Inflammatory macrophage treated with lipopolysaccharide for 1 hour (primary cell): ENCODE measurements at places on chromosomes 16 and 17.

DNA sequence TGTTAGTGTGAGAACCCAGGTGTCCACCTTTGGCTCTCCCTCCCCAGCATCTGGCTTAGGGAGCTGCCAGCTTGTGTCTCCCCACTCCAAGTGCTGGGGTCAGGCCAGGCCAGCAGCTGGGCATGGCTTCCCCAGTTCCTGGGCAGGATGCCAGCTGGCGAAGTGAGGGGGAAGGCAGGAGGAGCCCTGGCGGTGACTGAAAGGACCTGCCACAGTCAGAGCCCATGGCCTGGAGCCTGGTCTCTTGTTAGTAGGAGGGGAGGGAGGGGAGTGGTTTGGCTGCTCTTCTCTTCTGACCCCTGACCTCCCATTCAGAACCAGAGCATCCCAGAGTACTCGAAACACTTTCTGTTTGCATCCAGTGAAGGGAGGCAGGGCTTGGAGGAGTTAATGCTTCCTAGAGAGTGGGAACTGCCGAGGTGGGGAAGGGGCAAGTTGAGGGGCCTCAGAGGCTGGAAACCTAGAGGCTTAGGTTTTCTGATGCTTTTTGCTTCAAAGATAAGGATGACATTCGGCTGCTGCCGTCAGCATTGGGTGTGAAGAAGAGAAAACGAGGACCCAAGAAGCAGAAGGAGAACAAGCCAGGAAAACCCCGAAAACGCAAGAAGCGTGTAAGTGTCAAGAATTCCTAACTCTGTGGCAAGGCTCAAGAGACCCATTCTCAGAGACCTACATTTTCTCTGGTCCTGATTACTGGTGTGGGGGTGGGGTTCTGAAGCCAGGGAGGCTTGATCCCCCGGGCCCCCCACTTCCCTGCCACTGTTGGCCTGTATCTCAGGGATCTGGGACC is 772 bp downstream of the CHD3 start:
- DNase-seq = peak; percentile 82

DNA sequence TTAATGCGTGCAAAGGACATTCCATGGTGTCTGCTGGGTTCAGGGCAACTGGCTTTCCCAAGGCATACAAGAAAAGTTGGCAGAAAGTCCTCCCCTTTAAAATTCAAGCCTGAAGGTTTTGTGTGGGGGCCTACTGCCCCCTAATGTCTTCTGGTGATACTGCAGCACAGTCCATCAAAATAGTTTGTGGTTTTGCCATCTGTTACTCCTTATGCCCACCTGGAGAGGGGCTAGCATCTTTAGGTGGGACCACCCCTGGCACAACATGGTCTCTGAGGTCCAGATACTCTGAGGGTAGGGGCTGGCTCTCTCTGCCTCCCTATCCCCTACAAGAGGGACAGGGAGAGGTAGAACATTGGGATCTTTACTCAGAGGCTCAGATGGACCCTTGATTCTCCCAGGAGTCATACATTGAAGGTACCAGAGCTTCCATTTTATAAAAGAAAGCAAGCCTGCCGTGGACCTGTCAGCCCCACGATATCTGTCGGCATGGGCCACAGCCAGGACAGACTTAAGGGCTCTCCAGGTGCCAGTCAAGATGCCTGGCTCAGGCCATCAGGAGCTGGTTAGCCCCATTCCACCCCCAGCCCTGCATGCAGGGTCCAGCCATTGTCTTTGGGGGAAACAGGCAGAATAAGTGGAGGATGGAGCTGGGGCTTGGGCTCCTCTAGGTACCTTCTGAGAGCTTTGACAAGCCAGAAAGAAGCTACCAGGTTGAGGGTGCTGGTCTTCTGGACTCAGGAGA is 6.3 kb downstream of the ESRP2 start:
- no peak for DNase-seq

DNA sequence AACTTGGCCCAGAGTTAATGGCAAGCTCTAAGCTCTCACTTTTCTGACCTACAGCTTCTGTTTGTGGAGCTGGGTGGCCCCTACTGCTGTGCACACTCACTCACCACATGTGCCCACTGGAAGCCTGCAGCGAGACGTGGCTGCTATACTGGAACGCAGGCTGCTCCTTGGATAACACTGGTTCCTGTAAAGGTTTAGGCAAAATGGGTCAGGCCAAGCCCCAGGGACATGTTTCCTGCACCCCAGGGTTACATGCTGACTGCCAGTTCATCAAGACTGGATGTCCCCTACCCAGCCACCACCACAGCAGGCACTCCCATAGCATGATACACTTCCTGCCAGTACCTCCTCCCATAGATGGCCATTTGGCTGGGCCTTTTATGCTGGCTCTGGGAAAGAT is 8.3 kb downstream of the POLDIP2 start:
- no peak for DNase-seq

GRCh38 chr16:30585022-30585399 is 486 bp downstream of the ZNF785 start:
- DNase-seq = peak; percentile 62

DNA sequence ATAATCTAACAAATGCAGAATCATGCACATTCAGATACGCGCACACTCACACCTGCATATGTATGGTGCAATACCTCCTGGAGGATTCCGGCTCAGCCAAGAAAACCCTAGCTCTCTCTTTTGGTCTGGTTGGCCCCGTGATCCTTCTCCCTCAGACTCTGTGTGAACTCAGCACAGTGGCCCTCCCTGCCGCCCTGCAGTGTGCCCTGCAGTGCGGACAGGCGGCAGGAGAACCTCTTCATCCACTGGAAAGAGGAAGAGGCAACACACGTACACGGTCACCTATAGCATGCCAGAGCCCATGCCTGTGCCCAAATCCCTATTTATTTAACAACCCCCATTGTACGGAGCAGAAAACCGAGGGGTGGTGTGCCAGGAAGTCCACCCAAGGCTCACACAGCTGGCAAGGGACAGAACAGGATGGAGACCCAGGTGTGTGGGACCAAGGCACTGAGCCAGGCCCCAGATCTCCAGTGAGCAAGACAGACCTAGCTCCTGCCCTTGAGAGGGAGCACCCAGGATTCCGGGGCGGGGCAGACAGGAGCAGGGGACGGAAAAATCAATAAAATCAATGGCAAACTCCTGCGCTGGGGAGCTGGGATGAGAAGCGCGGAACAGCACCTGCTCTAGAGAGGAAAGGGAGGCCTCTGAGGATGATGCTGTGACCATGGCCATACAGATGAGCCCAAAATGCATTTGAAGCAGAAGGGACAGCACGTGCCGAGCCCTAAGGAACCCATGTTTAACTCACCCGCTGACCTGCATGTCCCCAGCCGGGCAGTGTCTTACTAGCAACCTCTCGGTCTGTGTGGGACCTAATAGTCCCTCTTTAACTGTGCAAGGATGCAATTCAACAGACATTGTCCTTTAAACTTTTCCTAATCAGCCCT is 54.7 kb upstream of the CIBAR2 start:
- no peak for DNase-seq

DNA sequence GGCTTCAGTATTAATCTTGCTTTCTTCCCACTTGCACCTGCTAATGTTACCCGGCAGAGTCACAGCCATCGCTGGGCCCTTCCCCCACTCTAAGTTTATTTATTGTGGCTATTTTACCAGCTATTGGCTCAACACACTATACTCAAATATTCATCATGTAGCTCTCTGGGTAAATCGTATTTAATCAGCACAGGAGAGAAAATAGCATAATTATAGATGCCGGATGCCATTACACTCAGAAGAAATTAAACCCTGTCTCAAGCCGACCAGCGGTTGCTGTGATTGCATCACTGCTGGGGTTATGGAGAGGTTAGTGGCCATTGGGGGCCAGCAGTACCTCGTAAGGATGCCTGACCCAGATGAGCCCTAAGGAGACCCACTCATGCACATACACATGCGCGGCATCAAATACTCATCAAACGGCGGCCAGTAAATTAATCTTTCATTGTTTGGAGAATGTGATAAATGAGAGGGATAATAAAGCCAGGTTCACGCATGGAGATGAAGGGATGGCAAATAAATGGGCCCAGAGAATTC is 269.5 kb upstream of the ZFHX3 start:
- DNase-seq = no peak

- DNase-seq = no peak
These were observed 7.2 kb downstream of the DLX3 start for GRCh38 chr17:49987681-49988441.

DNA sequence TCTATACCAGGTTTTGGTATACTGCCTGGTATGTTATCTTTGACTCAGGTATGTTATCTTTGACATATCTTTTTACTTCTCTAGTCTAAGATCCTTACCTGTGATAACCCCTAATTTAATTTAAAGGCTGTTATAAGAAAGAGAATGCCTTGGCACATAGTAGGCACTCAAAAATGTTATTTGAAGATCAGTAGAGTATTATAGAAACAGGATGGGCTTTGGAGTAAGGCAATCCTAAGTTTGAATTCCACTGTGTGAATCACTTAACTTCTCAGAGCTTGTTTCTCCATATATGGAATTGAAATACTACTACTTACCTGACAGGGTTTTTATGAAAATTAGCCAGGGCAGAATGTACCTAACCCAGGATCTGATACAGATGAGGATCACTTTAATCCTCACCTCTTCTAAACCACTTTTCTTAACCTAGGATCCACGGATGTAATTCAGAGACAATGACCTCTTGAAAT is 1.2 kb downstream of the BRIP1 start:
- DNase-seq = no peak

DNA sequence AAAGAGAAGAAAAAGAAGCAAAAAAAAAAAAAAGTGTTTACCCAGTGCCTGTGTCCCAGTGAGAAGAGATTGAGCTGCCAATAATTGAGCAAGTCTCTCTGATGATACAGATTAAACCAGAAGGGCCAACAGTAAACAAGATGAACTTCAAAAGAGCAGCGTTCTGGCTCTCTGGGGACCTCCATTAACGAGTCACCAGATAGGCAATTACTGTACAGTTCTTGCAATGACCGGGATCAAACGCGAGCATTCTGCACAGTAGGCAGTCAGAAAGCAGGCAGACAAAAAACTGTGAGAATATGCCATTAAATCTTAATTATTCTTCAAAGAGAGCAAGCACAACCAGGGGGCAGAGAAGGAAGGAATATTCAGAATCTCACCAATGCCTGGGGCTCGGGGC is 626.1 kb downstream of the TMEM114 start:
- DNase-seq = no peak

DNA sequence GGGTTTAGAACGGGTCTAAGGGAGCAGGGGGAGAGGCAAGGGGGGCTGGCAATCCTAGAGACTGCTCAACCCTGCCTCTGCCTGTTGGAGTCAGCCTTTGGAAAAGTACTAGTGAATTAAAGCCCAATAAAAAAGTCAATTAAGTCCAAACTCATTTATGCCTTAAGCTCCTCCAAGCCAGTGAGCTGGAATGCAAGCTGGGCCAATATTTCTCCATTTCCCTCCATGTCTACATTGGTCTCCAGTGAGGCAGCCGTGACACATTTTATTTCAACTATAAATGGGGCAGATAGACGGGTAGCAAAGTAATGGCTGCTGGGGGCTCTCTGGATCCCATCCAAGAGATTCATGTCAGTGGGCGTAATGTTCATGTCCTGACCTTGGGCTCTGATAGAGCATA is 144.0 kb downstream of the SPACA3 start:
- no peak for DNase-seq

GRCh38 chr16:80081846-80082245 is 458.9 kb upstream of the DYNLRB2 start:
- no peak for DNase-seq

DNA sequence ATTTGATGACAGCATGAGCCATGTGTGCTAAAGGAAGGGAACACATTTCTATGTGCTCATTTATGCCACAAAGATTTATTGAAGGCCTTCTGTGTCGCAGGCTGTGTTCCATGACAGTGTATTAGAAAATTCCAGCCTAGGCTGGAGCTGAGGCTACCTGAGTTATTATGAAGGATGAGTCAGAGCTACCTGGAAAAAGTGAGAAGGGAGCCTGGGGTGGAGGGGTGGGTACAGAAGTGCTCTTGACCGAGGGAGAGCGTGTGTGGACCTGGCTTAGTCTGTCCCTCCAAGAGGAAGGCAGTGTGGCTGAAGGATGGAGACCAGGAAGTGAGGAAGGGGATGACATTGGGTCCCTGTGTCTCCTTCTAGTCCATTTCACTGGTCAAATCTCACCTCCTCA is 98.3 kb downstream of the N4BP1 start:
- no peak for DNase-seq
